ENCODE measurements at places on chromosomes 4 and X.
A peak's percentile ranks its signal among the peaks of the same experiment; 100 is the strongest.

- DNase-seq: no peak
Measured at GRCh38 chrX:103254171-103254824, 657 bp downstream of the TCEAL8 start.

DNA sequence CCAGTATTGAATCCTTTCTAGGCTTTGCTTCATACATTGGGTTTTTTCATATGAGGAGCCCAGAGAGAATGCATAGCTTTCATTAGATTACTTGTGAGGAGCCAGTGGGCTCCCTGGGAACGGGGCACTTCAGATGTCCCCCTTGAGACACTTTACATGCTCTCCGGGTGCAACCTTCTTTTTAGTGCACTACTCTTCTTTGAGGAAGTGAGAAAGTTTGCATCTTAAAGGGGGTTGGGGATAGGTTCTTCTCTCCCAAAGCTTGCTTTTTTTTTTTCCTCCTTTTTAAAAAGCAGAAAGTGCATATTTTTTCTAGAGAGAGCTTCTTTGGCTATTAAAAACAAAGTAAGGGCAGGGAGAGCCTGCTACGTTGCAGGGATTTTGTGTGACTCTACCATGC lies 4.3 kb downstream of the HADH start:
- no peak for DNase-seq

GRCh38 chrX:2559124-2559523 lies 58.3 kb upstream of the DHRSX start:
- DNase-seq: no peak

- no peak for DNase-seq
Measured at GRCh38 chr4:185708348-185708747, 103.6 kb downstream of the SORBS2 start.

GRCh38 chr4:32215277-32215676 lies 1495.1 kb downstream of the PCDH7 start:
- no peak for DNase-seq

DNA sequence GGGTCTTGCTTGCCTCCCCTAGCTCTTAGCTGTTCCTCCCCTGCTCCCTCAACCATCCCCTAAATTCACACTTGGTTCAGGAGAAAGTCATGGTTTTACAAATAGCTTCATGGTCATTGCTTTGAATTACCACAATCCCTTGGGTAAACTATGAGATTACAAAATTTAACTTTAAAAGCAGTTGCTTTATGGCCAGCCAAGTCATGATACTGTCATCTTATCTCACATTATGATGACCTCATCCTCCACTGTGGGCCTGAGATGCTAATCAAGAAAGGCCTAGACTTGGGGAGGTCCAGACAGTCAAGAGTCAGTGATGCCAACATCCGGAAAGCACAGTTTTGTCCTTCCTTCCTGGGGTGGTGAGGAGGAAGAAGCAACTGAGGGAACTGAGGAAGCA lies 10.5 kb upstream of the FGF16 start:
- no peak for DNase-seq

DNA sequence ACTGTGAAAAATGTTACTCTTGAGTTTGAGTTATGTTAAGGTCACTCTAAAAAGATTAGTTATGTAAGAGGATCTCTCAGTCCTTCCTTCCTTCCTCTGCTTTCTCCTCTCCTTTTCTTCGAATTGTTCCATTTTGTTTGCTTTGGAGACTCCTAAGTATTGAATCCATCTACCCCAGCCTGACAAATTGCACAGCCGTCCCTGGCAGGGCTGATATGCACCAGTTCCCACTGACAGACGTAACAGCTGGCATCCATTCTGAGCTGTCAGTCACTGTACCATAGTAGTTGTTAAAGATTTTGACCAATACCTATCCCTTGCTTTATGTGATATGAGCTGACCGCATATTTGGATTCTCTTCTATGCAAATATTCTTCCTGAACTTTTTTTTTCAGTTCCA lies 210.7 kb upstream of the IGFBP7 start:
- no peak for DNase-seq

- no peak for DNase-seq
Measured at GRCh38 chr4:28436191-28437080, 1575.8 kb downstream of the STIM2 start.

DNA sequence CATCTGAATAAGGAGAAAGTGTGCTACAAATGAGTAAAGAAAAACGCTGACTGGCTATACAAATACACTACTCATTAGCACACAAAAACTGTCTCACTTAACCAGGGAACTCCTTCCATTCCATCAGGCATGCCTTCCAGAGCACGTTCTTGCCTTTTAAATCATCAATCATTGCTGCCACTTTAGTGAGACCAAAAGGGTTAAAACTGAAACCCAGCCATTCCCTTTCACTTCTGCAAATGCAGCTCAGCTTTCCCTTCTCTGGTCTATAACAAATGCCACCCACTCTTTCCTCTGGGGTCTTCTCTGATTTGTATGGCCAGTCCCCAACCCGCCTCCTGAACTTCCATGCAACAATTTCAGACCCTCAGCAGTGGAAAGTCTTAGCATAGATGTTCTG lies 231.5 kb downstream of the TRIML1 start:
- DNase-seq: no peak

- no peak for DNase-seq
Measured at GRCh38 chr4:37726666-37727065, 40.5 kb upstream of the RELL1 start.

DNA sequence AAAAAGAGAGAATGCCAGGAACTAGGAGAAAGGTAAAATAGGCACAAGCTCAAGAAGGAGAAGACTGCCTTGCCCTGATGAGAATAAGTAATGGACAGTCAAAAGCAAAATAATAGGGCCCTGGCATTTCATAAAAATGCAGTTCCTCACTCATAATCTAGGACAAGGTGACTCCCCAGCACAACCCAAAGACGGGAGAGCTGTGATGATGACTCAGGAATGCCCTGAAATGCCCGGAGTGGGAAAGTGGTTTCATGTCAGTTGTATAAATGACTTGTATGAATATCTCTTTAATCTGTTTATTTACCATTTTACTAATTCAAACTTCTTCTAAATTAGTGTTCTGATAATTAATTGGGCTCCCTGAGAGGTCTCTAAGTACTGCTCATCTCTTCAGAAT lies 28.8 kb upstream of the SETD7 start:
- no peak for DNase-seq

- DNase-seq: no peak
Measured at GRCh38 chr4:113534711-113535110, 226.8 kb downstream of the CAMK2D start.

GRCh38 chr4:140152013-140152703 lies 1.8 kb downstream of the MAML3 start:
- DNase-seq: peak; percentile 66

DNA sequence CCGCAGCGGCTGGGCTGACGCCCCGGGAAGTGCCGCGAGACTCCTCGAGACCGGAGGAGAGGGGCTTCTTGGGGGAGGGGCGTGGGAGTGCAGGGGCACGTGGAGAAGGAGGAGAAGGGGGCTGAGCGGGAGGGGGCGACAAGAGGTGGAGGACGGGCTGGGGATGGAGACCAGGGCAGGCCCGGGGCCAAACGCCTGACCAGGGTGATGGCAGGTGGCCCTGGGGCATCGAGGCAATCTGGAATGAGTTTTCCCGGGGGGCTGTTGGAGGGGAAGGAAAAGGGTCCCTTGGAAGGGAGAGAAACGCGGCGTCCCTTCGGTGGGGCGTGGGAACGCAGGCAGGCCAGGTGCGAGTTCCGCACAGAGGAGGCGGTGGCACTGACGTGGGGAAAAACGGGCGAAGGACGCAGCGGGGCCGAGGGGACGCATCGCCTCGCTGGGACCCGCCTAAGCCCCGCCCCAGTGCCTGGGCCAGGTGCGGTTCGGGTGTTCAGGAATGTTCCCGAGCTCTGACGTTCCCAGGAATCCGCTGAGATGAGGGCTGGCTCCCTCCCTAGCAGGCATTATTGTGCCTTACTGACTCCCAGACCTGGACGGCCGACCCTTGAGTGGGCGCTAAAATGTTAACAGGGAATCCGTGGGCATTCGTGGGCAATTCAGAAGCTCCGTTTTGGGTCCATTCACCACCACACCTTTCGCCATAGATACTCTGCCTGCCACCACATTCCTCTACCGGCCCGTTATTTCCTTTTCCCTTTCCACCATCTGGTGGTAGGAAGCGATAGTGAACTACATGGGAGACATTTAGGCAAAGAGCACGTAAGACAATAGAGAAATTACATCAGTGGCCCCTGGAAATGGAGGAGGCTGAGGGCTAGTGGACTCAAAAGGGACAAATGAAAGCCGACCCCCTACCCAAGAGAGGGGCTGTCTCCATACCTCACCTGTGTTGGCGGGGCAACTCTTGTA lies 795 bp upstream of the SH3KBP1 start:
- DNase-seq: peak; percentile 27

DNA sequence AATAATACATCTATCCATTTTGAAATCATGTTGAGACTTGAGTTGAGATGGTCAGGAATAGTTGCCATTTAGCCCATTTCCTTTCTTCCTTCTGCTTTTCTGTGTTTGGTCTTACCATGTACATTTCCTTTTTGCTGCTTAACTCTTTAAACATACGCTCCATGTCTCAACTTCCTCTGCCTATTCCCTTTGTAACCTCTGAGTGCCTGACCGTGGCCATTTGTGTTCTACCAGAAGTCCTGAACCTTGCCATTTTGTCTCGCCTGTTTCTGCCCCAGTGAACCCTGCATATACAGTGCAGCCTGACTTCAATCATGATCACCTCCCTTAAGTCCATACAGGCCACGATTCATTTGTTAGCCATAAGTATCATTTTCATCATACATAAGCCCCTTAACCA lies 169.0 kb downstream of the RAPGEF2 start:
- no peak for DNase-seq

DNA sequence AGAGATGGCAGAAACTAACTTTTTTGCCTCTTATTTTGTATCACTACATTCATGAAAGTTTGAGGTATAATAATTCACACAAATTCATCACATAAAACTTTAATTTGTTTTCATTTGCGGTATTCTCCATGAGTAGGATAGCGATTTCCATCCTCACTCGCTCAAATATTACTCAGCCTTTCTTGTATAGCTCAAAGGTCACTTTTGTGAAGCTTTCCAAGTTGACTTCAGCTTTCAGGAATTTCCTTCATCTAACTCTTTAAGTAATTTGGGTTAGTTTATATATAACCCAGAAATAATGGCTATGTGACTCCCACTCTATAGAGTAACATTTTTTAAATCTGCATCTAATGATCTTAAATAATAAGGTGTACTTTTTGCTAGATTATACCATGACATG lies 314.4 kb downstream of the IL1RAPL1 start:
- DNase-seq: no peak

DNA sequence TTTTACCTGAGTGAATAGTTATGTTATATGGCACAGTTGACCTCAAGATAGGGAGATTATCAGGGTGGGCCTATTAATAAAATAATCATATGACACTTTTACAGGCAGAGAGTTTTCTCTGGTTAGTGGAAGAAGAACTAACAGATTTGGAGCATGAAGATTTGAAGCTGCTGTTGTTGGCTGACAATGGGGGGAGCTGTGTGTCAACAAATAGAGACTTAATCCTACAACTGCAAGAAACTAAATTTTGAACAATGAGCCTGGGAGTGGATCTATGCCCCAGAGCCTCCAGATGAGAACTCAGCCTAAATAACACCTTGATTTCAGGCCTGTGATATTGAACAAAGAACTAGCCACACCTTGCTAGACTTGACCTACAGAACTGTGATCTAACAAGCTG lies 7.2 kb upstream of the CCSER1 start:
- no peak for DNase-seq

DNA sequence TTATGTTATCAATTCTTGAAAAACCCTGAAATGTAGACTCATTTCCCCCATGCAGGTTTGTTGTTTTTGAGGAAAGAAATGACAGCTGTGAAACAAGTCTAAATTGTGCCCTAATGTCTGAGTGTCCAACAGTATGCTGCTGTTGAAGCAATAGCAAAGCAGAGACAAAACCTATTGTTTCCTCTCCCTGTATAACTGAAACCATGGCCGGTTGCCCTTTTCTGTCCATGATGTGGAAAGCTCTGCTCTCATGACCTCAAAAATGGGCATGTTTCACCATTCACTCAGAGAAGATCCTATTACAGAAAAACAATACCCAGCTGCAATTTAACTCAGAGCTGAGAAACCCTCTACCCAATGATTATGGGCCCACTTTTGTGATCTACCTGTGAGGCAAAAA lies 312.6 kb upstream of the FTHL17 start:
- DNase-seq: no peak

- no peak for DNase-seq
Measured at GRCh38 chrX:10158279-10159144, 1.7 kb downstream of the CLCN4 start.

- no peak for DNase-seq
Measured at GRCh38 chr4:170087163-170087700, 2.5 kb downstream of the AADAT start.

DNA sequence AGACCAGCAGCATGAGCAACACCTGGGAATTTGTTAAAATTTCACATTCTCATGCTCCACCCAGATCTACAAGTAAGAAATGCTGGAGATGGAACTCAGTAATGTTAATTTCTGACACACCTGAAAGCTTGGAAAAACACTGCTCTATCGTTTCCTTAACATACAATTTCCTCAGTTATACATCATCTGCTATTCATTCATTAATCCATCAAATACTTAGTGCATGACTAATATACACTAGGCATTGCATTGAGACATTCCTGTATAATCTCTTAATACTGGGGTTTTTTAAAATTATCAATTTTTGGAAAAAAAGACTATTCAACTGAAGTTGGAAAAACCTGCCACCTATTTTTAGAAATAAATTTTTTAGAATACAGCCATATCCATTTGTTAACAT lies 106.1 kb downstream of the CHM start:
- DNase-seq: no peak

DNA sequence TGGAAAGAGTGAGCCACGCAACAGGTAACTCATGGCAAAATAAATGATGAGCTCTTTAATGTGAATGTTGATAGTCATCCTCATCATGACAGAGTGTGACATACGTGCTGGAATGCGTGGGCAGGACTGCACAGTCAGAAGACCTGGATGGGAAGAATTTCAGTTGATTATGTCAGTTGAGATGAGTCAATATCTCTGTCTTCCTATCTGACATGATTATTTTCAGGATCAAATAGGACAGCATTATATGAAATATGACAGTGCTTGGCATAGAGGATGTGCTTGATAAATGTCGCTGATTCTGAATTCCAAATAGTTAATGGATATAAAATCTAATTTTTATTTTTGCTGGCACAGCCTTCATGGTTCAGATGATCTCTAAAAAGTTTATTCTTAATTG lies 95.1 kb downstream of the IL15 start:
- no peak for DNase-seq

- DNase-seq: no peak
Measured at GRCh38 chrX:22516893-22517292, 244.2 kb downstream of the CBLL2 start.

GRCh38 chr4:74534121-74534520 lies 89.2 kb downstream of the AREG start:
- DNase-seq: no peak

DNA sequence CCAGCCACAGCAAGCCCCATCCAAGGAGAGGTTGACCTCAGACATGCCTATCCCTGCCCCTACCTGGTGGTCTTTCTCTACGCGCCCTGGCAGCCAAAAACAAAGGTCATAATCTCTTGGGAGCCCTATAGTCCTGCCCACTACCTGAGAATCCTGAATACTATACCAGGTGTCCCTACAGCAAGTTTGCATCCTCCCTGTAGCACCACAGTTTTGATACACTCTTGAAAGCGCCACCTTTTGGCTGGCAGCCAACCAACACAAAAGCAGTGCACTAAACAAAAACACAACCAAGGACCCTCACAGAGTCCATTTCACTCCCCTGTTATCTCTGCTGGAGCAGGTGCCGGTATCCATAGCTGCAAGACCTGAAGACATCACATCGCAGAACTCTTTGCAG lies 523.8 kb upstream of the CPEB2 start:
- DNase-seq: no peak

Measured in T-helper 9 cell (primary cell).